ENCODE measurements at places on chromosomes 12 and 14.
A peak's percentile ranks its signal among the peaks of the same experiment; 100 is the strongest.

DNA sequence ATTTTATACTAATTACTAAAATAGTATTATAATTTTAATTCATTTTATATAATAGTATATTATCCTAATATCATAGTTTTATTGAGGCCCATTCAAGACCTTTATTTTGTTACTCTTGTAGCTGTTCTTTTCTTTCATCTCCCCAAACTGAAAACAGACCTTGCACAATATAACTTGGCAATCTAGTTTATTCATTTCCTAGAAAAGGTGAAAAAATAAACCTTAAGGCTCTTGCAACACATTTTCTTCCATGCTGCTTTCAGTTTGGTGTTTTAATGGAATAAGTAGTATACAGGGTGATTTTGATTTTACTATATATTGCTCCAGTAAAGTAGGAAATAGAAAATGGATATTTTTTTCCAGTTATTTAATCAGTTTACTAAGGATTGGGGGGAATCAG, 174.0 kb downstream of the SLC2A13 start:
- DNase-seq, result no peak

DNA sequence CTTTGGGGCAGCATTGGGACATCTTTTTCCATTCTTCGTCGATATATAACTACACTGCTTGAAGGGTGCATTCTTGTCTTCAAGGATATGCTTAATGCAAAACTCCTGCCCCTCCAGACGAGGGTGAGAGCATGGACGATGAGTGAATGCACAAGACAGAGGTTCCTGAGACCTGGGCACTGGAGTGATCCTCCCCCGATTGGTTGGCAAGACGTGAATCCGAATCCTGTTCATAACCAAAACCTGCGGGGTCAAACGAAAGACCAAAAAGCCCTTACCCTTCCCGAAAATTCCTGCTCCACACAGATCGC, 684 bp downstream of the KANSL2 start:
- DNase-seq, result peak; percentile 5

- no peak for DNase-seq
Measured at GRCh38 chr12:67982164-67982563, 7.1 kb upstream of the IFNG-AS1 start.

DNA sequence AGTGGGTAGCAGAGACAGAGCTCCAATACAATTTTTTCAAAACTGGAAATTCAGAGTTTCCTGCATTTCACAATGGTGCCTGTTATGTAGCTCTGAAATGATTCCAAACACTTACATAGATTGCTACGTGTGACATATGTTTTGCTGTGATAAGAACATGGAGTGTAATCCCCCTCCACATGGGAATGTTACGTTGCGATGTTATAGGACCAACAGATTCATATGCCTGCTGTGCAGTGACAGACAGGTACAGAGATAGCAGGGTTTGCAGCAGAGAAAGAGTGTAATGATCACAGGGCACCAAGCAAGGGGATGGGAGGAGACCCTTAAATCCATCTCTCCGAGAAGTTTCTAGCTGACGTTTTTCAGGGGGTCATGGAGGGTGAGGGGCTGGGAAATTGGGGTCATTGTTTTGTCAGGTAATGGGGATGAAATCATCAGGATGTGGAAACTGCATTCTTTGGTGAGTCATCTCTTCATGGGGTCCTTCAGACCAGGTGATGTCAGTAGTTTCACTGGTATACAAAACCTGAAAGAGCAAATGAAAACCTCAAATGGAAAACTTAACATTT, 76.6 kb upstream of the OSBPL8 start:
- no peak for DNase-seq
